HAP-1 (cell line): ENCODE measurements at places on chromosomes 16 and 17.

- DNase-seq = no peak
These were observed 43.9 kb downstream of the RAI1 start for GRCh38 chr17:17725011-17725751.

- DNase-seq = no peak
These were observed 266.2 kb upstream of the FOXF1 start for GRCh38 chr16:86244158-86244557.

DNA sequence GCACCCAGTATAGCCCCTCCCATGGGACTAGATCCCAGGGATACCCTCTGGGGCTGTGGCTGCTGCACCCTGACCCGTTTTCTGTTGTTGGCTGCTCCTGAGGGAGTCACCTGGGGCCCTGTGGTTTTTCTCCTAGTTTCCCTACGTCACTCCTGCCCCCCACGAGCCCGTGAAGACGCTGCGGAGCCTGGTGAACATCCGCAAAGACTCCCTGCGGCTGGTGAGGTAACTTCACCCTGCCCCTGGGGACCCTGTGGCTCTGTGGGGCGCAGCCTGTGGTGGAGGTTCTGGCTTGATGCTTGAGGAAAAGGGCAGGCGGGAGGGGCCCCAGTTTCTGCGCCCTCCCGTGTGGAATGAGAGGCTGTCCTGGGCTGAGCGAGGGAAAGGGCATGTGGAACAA lies 27.2 kb downstream of the MGRN1 start:
- DNase-seq = no peak

GRCh38 chr17:42937712-42938596 lies 26.3 kb downstream of the AARSD1 start:
- peak; percentile 65 for DNase-seq

- no peak for DNase-seq
These were observed 818 bp downstream of the DNAJC7 start for GRCh38 chr17:42016411-42016831.

DNA sequence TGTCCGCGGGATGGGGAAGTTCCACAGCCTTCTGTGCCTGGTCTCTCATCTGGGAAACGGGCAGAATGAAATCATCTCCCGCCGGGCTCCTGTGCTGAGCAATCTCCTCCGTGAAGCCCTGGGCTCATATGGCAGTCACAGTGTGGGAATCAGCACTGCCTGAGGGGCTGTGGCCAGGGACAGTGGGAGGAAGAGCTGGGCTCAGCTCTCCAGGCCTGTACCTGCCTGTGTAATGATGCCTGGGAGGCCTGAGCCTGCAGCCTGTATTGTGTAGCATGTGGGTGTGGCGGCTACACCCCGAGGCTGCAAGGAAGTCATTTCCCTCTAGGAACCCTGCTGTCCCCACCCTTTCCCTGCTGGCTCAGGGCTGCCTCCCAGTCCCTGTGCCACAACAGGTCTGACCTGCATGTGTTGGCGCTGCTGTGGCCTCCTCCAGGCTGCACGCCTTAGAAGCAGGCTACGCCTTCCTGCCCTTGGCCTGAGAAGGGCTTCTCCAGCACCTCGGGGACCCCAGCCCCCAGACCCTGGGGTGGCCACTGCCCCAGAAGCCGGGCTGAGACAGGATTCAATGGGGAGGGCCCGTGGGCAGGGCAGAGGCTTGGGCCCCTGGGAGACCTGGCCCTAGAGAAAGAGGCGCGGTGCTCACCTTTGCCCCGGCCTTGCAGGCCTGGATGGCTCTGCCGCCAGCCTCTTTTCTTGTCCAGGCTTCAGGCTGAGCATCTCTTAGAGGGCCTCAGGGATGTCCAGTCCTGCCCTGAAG lies 2.1 kb downstream of the ITGB4 start:
- DNase-seq = no peak

DNA sequence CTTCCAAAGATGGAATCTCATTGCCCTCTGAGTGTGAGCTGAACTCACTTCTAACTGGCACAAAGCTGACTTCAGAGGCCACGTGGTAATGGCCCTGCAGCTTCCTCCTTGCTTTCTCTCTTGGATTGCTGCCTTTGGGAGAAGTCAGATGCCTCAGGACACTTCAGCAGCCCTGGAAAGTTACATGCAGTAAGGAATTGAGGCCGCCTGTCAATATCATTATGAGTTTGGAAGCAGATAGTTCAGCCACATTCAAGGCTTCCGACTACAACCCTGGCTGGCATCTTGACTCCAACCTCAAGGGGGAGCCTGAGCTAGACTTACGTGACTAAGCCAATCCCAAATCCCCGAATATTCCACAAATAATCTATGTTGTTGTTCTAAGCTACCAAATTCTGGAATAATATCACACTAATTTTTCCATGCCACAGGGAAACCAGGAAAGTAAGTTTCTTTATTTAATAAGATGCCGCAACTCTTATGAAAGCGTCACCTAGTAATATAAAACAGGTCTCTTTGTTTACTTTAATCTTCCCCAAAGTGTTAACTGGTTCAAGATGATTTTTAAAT lies 13.6 kb downstream of the CEP20 start:
- DNase-seq = peak; percentile 33
